Stimulated activated CD8-positive, alpha-beta memory T cell treated with anti-CD3 and anti-CD28 coated beads, Interleukin-7, amount 100 ng/mL, for 48 hours (primary cell): ENCODE measurements at places on chromosomes 3 and 15.

DNA sequence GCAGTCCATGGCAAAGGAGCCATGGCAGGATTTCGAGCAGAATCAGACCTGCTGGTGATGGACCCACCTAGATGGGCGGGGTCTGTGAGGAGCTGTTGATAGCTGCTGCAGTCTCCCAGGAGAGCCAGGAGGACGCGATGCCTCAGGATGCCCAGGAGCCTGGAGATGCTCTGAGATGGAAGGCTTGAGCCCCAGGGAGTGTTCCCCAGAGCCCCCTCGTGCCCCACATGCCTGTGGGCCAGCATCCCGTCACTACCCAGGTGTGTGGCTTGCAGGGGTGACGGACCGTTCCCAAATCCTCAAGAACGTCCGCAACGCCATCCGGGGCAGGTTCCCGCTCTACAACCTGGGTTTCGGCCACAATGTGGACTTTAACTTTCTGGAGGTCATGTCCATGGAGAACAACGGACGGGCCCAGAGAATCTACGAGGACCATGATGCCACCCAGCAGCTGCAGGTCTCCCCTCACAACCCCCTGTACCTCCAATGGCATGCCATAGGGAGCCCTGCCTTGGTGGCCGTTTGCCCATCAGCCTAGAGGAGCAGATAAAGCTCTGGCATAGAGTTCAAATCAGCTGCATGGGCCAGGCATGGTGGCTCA is 6.7 kb downstream of the ITIH1 start:
- DNase-seq = no peak

GRCh38 chr15:95202569-95203349 is 971.4 kb downstream of the MCTP2 start:
- no peak for DNase-seq

GRCh38 chr3:102733791-102734563 is 299.2 kb downstream of the ZPLD1 start:
- DNase-seq = no peak

GRCh38 chr3:36075491-36075890 is 304.8 kb upstream of the STAC start:
- no peak for DNase-seq

DNA sequence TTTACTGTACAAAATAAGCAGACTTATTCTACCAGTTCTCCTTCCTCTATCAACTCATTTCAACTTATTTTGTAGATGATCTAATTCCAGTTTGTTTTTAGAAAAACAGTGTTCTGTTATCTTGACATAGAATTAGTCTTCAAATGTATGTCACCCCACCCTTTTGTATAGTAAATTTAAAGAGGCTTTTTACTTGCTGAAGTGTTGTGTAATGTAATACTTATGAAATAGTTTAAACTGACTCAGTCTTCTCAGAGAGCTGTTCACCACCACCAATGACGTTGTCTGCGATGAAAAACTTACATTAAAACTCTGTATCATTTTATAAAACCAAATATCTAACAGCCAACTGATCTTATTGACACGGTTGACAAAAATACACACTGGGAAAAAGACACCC is 82.9 kb downstream of the RAP2B start:
- no peak for DNase-seq
